Stimulated activated CD4-positive, alpha-beta T cell treated with anti-CD3 and anti-CD28 coated beads, TNF-alpha, amount 100 ng/mL, for 1 hour (primary cell): ENCODE measurements at places on chromosomes 2 and 18.

DNA sequence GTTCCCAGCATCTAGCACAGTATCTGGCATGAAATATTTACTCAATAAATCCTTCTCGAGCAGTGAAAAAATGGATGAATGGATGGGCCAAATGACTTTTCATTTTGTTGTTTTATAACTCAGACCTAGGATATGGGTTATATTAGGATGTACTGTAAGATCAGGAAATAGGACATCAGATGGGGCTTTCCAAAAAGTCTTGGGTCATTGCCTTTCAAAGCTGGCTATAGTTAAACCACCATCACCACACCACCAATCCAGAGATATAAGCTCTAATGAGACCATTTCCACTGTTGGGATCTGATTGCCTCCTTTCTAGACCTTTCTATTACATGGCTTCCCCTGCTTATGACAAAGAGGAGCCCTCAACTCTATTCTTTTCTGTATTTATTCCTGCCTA, 525.0 kb upstream of the TCF4 start:
- no peak for DNase-seq

- no peak for DNase-seq
Observed at GRCh38 chr2:155391613-155392130, 693.2 kb downstream of the KCNJ3 start.

GRCh38 chr18:42533009-42533575, 578.1 kb downstream of the PIK3C3 start:
- DNase-seq = no peak

GRCh38 chr2:62412347-62412742, 93.7 kb downstream of the TMEM17 start:
- DNase-seq = no peak

DNA sequence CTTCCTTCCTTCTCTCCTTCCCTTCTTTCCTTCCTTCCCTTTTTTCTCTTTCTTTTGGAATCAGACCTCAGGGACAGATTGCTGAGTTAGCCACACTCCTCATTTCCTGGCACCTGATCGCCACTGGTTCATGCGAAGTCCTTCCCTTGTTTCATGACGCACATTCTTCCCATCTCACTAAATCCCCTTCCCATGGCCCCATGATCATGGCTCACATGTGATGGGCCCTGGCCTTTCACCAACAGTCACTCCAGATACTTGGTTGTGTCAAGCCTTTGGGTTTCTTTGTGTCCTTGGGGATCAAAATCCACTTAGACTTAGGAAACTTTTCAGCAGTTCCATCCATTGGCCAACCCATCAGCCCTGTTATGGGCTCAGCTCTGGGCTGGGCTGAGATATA, 23.8 kb upstream of the ASPRV1 start:
- no peak for DNase-seq

DNA sequence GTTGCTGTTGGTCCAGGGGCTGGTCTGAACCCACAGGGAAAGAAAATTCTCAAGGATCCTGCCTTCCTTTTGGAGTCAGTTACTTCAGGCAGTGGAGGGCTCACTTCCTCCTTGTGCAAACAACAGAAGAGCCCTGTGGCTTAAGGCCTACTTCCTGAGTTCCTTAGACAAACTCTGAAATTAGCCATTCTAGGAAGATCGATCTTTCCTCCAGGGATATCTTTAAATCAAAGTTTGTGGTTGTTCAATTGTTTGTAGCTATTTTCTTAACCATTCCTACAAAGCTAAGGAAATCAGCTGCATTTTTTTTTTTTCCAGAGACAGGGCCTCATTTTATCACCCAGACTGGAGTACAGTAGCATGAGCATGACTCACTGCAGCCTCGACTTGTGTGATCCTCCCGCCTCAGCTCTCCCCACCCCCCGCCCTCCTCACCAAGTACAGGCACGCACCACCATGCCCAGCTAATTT, 156.0 kb downstream of the TANC1 start:
- no peak for DNase-seq

- no peak for DNase-seq
Observed at GRCh38 chr2:208033701-208034502, 8.6 kb upstream of the PLEKHM3 start.

- DNase-seq = no peak
Observed at GRCh38 chr2:7620255-7620654, 703.0 kb downstream of the RNF144A start.
